Uterus (tissue), 4 donors: ENCODE measurements at places on chromosomes 11 and 22.

DNA sequence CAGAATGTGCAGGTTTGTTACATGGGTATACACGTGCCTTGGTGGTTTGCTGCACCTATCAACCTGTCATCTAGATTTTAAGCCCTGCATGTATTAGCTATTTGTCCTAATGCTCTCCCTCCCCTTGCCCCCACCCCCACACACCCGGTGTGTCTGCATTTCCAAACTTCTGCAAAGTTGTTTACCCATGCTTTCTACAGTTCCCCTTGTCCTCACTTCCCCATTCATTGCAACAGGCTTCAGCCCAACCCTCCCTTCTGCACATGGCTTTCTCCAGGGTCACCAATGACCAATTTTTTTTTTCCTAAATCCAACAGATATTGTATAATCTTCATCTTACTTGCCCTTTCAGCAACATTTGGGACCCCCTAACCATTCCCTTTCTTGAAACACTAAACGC, 32.0 kb upstream of the NUP50 start:
- no peak for DNase-seq

DNA sequence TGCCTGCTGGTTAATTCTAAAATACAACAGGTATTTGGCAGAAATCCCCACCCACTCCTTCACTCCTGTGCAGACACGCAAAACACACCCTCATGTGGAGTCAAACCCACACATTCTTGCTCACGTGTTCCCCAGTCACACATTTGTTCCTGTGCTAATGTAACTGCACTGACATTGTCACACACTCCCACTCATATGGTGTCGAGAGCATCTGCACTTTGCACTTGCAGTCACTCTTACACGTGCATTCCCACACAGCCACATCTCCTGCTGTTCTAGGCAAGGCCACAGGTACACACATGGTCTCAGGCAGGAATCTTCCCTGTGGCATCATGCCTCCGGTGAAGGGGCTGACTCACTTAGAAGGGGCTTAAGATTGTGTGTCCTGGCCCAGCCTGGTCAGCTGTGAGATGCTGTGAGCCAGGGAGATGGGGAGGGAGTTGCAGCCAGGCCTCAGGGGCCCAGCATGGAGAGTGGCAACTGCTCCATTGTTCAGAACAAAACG, 395.0 kb downstream of the TENM4 start:
- no peak for DNase-seq

- DNase-seq, result no peak
Observed at GRCh38 chr11:117478126-117478860, 150.6 kb downstream of the CEP164 start.

- DNase-seq, result no peak
Observed at GRCh38 chr22:38419121-38419857, 35.7 kb downstream of the KCNJ4 start.

DNA sequence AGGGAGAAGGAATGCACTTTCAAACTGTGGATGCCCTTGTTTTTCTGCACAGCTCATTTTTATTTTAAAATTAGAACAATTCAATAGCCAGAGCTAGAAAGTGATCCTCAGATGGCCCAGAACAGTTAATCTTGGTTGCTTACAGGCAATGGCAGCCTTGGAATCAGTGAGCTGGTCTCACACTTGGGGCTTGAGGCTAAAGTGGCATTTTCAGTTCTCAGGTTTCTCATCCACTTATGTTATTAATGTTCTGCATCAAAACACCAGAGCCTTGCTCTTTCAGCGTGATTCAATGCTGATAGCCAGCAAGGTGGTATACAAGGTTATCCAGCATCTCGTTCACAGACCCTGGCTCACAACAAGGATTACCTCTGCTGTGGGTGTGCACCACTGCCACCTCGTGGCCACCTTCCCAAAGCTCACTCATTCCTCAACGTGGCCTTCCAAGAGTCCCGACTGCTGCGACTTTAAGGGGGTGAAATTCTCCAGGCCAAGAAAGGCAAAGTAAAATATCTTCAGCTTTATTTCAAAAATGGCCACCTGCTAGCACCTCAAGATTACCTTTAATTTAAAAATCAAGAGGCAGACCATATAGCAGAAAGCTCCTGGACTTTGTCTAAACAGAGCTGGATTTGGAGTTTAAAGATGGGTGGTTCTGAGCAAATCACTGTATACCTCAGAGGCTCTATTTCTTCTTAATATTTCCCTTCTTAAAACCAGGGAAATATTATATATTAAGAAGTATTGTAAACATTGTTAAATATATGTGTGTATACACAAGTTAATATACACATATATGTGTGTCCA, 34.2 kb upstream of the FSHB start:
- no peak for DNase-seq

GRCh38 chr11:129457321-129457720, 81.7 kb downstream of the BARX2 start:
- DNase-seq, result no peak

DNA sequence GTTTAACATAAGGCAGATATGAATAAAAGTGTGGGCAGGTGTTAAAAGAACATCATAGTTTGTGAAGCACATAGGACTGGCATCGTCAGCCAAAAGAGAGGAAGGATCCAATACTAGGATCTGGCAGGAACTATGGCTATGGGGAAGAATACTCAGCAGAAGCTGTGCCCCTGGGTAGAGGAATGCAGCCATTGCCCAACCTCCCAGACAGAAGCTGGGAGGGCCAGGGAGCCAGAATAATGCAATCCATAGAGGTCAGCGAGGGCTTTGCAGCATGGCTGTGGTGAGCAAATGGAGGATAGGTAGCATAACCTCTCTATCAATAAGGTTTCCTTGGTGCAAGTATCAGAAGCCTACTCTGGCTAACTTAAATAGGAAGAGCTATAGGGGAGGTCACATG, 11.7 kb upstream of the CSTF3 start:
- no peak for DNase-seq

DNA sequence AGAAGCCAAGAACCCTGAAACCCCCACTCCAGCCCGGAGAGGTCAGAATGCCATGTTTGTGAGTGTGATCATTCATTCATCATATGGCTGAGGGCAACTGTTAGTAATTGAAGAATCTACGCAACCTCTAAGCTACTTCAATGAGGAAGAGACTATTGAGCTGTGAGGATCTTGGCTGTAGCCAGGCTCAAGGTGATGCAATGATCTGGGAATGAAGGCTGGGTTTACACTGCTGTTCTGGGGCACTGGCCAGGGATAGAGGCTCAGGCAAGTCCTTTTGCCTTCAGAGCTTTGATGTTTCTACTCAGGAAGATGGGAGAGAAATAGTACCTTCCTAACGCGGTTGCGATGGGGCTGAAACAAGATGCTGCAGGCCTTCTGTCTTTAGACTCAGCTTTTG, 12.9 kb downstream of the CRYBB2 start:
- DNase-seq, result no peak

DNA sequence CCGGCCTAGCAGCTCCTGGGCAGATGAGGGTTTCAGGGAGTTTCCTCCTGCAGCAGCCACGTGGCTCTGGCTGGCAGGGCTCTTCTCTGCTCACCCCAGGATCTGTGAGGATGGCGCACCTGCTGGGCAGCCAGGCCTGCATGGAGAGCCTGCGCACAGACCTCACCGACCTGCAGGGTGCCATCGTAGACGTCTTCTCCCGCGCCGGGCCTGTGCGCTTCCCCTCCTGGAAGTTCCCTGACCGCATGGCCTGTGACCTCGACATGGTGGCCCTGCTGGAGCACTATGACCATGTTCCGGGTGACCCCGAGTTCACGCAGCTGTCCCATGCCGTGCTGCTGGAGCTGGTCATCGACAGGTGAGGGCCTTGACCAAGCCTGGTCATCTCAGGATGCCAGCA, 9.1 kb downstream of the CCDC157 start:
- DNase-seq, result no peak

GRCh38 chr11:35107861-35108260, 31.1 kb upstream of the CD44 start:
- DNase-seq, result no peak
